ENCODE measurements at places on chromosomes 4 and X. TPM values are rescaled to one million over a fixed set of nuclear protein-coding genes. Genes with fewer than 3 reads are reported as not detected.

PRICKLE3 gene
- total RNA-seq = 22.7 TPM

- DNase-seq = no peak
Observed at GRCh38 chr4:592825-593520, 16.9 kb upstream of the TMEM271 start.

CTAG1A gene
- total RNA-seq = not detected

- no peak for DNase-seq
Observed at GRCh38 chr4:108051343-108051742, 61.7 kb downstream of the HADH start.

LPAR4 gene
- not detected for total RNA-seq

AP1S2 gene
- 24.2 TPM for total RNA-seq

DNA sequence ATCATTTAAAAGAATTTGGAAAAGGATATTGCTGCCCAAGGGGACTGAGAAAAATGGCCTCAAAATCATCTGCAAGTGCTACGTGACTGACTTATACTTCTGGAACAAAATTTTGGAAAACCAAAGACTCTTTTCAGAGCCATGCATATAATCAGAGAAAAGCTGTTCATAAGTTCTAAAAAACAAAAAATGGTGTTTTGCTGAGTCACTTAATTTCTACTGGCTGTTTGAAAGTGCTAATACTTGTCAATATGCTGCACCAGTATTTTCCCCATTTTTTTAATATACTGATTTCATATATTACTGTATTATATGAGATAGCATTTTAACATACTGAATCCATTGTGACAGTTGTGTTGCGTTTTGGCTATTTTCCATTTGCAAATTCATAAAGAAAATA is 61.5 kb upstream of the ZMAT1 start:
- no peak for DNase-seq

DNA sequence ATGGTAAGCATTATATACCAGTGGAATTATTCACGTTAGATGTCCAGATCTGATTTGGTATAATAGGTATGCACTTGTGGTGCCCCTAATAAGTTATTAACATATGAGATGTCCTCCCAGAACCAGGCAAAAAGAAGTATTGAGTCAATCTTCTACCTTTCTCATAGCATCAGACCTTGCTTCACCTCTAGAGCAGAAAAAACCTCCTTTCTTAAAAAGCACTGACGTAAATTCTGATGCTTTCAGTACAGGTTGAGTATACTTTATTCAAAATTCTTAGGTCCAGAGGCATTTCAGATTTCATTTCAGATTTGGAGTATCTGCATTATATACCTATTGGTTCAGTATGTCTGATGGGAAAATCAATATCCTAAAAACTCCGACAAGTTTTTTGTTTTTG is 22.4 kb downstream of the LEF1 start:
- DNase-seq = no peak

Measured in activated CD4-positive, alpha-beta T cell treated with anti-CD3 and anti-CD28 coated beads, Interleukin-2, amount 10 ng/mL, durations not matched to agents 24 days and 14 days (primary cell).